ENCODE measurements at places on chromosomes 1 and 21.
A peak's percentile ranks its signal among the peaks of the same experiment; 100 is the strongest.

DNA sequence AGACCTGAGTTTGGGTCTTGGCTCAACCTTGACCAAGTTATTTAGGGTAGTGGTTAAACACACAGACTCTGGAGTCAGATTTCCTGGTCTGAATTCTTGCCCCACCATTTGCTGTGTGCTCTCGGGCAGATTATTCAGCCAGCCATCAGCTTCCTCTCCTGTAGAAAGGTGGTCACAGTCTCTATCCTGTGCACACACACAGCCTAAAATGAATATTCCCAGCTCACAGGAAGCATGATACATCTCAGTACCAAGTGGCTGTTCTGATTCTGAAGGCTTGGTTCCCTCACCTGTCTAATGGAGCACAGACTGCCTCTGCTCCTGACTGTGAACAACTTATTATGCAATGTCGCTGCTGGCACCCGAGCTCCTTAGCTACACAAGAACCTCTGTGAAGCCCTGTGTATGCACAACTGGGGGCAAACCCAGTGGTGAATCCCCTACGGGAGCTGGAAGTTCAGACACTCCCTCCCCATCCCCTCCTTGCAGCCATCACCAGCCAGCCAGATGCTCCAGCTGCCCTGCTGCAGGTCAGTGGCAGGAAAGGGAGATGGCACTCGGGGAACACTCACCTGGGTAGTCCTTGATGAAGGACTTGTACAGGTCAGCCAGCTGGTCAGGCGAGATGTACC lies 13.7 kb downstream of the ENO1 start:
- no peak for DNase-seq

DNA sequence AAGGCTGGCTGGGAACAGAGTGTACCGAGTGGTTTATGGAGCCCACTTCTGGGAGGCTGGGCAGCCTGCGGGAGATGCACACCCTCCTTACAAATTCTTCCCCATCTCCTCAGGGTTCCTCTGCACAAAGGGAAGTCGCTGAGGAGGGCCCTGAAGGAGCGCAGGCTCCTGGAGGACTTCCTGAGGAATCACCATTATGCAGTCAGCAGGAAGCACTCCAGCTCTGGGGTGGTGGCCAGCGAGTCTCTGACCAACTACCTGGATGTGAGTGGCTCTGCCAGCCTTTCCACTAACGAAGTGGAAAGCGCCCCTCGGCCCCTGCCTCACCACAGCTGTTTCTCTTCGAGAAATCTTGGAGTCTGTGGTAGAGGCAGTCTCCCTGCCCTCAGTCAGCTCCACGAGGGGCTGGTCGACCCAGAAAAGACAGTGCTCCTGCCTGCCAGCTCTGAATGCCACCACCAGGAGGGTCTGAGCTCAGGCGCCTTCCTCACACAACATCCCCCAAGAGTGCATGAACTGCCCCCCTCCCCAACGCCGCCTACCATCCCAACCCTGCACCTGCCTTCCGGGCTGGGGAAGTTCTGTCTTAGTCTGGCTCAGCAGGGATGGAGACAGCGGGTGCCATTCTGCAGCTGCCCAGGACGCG lies 31.8 kb downstream of the PROK1 start:
- DNase-seq, result no peak

DNA sequence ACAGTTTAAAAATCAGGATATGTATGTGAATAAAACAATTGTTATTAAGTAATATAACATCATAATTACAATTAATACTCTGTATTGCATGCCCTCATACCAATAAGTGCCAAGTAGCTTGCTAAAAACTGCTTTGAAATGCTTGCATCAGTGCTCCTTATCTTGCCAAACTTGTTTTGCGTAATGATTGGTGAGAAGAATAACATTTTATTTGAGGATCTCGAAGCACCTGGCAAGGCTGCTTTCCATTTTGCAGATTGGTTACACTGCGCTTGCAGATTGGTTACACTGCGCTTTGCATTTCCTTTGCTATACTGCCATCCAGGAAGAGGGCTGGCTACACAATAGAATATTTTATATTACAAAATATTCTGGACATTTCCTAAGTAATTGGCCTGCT lies 1.7 kb upstream of the PBX1 start:
- no peak for DNase-seq

DNA sequence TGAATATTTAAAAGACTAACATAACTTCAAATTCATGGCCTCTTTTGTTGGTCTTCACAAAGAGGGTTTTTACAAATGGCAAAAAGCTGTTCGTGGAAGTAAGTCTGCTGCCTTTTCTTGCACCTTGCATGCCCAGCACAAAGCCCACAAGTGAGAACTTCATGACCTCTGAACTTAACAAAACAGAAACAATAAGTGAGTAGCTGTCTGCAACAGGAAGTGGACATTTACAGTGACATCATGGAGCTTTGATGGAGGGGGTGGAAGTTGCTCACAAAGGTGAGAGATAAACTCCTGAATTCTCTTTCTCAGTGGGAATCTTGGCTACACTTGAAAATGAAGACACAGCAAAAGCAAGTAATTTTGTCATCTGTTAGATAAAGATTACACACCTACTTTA lies 303.3 kb upstream of the DEPDC1 start:
- DNase-seq, result no peak

- no peak for DNase-seq
Measured at GRCh38 chr1:113252166-113252565, 138.1 kb upstream of the MAGI3 start.

- no peak for DNase-seq
Measured at GRCh38 chr1:218739426-218739825, 394.3 kb downstream of the TGFB2 start.

GRCh38 chr1:109167001-109167506 lies 46.7 kb upstream of the SARS1 start:
- DNase-seq, result no peak

GRCh38 chr1:103275725-103276124 lies 167.4 kb upstream of the COL11A1 start:
- no peak for DNase-seq

DNA sequence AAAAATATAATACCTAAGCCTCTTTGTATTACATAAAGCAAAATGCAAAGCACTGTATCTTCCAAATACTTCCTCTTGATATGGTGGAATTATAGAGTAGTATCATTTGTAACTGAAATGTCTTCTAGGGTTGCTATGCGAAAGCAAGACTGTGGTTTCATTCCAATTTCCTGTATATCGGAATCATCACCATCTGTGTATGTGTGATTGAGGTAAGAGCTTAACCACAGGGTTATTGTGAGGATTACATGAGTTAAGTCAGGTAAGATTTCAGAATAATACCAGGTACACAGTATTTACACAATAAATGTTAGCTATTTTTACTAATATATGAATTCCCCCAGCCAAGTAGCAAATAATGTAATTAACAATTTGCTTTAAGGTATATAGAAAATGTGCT lies 24.7 kb downstream of the CD53 start:
- no peak for DNase-seq

GRCh38 chr1:227961651-227962466 lies 14.1 kb upstream of the WNT9A start:
- DNase-seq, result peak; percentile 56

GRCh38 chr1:157371221-157371620 lies 181.1 kb downstream of the FCRL5 start:
- no peak for DNase-seq

GRCh38 chr1:229114315-229114714 lies 156.6 kb upstream of the RAB4A start:
- DNase-seq, result no peak

- no peak for DNase-seq
Measured at GRCh38 chr1:207965392-207966387, 54.8 kb upstream of the CD34 start.

DNA sequence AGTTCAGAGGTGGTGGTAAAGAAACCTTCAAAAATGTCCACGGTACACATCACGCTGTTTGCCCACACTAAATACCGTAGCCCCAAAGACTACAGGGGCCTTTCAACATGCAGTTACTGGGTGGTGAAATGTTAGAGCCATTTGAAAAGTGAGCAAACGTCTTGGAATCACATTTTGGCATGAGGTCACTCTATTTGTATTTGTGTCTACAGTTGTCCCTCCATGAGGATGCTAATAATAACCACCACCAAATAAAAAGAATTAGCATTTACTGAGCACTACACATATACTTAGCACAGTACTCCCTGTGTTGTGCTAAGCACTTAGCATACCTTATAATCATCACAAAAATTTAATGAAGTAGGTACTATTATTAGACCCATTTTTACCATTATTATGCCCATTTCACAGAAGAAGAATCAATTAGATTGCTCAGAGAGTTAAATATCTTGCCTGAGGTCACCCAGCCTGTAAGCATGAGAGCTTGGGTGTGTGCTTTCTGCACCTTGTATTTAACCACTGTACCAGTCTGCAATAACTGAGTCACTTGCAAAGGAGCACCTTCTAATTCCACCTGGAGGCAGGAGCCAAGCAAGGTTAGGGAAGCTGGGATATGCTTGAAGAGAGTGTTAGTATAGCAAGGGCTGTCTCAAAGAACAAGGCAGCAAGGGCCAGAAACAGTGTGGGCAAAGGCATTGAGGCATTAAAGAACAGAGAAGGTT lies 57.4 kb downstream of the DNTTIP2 start:
- DNase-seq, result no peak

- DNase-seq, result no peak
Measured at GRCh38 chr21:39632796-39633442, 20.2 kb downstream of the B3GALT5 start.
